ENCODE measurements at places on chromosomes 5 and 9.

DNA sequence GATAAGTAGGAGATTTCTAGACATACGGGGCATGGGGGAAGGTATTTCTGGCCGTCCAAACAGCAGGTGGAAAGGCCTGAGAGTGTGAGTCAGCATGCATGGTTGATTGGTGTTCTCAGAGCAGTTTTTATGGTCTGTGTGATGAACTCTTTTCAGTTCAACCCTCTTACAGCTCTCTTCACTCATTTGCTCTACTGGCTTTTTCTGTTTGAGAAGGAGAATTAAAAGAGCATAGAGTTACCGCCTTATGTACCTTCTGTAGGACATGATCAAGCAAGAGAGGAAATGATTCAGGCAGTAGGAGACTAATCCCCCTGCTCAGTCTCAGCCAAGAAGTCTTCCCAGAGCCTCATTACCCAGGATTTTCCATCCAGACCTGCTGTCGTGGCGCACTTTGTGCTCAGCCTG is 92.4 kb downstream of the PRDM6 start:
- no peak for DNase-seq

DNA sequence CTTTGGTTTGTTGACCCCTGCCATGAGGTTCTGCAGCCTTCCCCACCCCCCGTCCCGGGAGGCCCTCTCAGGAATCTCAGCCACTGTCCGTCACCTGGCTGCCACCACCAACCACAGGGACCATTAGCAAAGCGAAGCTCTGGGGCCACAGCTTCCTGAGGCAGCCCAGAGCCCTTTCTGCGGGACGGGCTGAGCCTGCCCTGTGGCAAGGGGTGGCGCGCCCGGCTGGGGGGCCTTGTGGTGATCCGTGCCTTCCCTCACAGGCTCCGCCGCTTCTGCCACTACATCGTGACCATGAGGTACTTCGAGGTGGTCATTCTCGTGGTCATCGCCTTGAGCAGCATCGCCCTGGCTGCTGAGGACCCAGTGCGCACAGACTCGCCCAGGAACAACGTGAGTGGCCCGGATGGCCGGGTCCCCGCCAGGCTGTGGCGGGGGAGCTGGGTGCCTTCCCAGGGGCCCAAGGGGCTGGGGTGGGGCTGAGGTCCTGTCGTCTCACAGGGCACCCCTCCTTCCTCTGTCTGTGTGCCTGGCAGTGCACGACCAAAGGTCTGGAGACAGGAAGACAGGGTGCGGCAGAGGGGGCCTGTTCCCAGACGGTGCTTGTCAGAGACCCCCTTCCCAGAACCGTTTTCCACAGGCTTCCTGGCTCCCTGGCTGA is 169.2 kb downstream of the CACNA1B start:
- peak; percentile 37 for DNase-seq

GRCh38 chr5:98839469-98840383 is 66.3 kb downstream of the RGMB start:
- no peak for DNase-seq

- DNase-seq, result no peak
Observed at GRCh38 chr5:33755231-33755630, 136.6 kb downstream of the ADAMTS12 start.

DNA sequence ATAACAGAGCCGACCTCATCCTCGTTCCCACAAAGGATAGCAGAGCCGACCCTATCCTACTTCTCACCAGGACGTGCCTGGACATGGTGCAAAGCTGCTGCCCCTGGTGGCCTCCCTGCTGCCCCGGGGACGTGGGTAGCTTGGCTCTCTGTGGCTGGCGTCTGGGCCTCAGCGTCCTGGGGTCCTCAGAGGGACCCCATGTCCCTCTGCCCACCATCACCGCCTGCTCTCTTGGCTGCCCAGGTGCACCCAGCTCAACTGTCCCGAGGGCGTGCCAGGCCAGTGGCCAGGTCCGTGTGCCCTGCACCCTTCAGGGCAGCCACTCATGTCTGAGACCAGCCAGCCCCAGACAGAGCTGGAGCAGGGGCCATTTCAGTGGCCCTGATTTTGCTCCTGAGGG is 8.5 kb downstream of the NKD2 start:
- no peak for DNase-seq

- DNase-seq, result no peak
Observed at GRCh38 chr5:60526336-60526875, 173.6 kb downstream of the DEPDC1B start.

GRCh38 chr5:143140492-143141203 is 262.8 kb downstream of the NR3C1 start:
- no peak for DNase-seq

DNA sequence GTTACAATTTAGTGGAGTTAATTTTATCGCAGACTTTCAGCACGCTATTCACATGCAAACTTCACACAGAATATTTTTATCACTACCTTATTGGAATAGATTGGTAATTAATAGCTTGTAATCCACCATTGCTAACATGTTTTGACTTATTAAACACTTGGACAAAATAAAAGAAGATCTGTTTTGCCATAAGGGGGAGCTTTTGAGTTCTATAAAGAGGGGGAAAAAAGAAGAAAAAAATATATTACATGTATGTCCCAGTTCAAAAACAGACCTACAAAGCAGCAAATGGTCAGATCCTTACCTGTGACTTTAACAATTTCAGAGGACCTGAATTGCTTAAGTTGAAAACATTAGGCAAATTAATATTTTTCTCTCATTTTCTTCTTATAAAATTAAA is 1.2 kb upstream of the PAPPA start:
- no peak for DNase-seq

DNA sequence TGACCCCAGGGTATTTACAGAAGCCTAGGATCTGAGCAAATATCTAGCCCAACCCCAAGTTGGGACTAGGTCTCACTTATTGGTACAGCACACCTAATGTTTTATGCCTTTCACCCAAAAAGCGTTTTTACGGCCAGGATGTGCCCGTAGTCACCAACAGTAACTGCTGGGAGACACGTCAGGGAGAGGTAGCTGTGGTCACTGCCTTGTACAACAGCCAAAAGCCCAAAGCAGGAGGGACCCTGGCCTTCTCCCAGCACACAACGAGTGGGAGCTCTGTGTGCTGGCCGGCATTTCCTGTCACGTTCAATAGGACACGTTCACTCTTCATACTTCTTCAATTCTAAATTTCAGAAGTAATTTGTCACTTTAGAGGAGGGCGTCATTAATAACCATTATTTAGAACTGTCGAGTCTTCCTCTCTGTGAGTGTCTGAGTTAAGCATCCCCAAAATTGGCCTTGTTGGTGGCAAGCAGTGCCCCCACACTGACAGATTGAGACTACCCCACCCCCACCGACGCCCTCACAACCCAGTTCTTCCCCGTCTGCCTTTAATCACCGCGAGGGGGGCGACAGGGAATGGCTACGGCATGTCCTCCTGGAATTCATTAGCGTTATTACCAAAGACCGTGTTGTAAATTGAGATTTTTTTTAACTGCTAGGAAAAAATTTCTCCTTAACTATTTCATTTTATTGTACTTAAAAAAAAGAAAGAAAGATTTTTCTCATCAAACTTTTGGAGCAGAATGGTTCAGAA is 80.7 kb downstream of the MVB12B start:
- no peak for DNase-seq

GRCh38 chr5:28808967-28809810 is 1770.8 kb upstream of the CDH9 start:
- DNase-seq, result no peak

DNA sequence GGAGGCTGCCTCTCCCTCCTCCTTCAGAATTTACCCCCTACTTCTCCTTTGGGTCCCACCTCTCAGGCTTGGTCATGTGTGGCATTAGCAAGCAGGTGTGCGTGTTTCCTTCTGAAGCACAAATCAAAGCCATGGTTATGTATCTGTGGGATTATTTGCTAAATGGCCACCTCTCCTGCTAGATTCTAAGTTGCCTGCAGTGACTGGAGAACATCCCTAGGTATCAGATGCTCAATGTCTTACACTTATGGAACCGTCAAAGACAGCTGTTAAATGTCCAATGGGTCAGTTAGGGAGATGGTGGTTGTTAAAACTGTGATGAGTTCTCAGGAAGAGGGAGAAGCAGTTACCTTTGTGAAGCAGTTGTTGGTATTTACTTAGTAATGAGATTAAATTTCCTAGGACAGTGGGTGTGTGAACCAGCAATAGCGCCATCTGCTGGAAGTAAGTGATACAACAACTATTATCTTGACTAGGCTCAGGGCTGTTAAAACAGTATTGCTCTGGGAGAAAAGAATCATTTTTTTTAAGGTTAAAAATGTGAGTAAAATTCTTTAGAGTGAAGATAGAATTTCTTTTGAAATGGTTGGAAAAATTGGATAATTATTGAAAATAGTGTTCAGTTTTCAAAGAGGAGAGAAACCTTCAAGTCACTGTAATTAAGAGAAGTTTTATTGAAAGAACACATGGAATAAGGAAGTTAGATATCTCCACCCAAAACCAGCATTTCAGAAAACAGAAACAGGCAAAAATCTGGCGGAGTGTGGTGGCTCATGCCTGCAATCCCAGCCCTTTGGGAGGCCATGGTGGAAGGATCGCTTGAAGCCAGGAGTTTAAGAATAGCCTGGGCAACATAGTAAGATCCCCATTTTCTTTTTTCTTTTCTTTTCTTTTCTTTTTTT is 71.3 kb downstream of the TMC1 start:
- DNase-seq, result no peak

DNA sequence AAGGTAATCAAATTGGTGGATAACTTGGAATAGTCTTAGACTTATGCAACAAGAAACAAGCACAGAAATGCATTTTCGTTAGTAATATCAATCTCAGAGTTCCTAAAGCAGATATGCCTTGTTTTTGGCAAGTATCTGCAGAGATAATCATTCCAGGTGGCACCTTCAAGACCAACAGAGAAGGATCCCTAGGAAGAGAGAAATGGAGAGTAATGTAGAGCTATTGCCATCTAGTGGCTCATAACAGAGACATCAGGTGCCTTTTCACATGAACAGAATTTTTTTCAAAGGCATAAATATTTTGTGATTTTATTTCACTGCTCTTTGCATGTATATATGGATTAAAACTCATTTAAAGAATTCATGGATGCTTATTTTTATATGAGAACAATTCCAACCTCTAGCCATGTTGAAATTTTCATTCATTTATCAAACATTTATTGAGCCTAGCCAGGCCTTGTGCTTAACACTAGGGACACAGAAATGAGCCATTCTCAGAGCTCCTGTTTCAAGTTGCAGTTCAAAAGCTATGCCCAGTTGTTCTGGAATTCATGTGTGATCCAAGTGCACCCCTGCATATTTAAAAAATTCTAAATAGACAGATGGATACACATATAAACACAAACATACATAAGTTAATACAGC is 117.5 kb upstream of the OR13F1 start:
- DNase-seq, result no peak

DNA sequence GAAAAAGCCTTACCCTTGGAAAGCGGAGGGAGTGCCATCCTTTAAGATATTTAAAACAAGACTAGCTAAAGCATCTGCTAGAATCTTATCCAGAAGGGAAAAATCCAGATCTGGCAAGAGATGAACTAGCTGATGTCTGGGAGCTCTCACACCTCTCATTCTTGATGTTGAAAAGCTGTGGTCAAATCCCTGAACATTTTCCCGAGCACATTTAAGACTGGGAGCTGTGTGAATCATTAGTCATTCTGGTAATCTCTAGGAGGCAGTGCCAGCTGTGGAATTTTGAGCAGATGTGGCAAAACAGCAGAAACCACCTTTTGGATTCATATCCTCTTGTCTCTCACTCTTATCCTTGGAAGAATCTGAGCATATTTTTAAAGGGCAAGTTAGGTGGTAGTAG is 218.0 kb downstream of the MAN2A1 start:
- DNase-seq, result no peak

DNA sequence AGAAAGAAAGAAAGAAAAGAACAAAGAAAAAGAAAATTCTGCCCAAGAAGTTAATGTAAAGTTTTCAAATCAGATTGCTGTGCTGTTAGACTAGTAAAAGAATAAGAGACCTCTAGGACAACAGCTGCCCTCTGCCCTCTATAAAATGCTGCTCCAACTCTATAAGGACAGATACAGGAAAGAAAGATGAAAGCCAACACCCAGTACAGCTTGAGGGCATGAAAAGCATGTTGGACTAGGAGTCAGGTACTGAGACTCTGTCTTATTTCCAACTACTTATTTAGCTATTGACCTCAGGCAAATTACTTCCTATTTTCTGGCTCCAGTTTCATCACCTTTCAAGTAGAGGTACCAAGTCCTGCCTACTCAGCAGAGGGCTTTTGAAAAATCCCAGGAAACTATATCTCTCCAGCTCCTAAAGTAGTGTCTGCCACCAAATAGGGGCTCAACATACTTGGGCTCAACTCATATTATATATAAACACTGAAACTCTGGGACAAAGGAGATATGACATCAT is 5.7 kb downstream of the HBEGF start:
- no peak for DNase-seq

- DNase-seq, result no peak
Observed at GRCh38 chr9:37026113-37026930, 7.7 kb downstream of the PAX5 start.

DNA sequence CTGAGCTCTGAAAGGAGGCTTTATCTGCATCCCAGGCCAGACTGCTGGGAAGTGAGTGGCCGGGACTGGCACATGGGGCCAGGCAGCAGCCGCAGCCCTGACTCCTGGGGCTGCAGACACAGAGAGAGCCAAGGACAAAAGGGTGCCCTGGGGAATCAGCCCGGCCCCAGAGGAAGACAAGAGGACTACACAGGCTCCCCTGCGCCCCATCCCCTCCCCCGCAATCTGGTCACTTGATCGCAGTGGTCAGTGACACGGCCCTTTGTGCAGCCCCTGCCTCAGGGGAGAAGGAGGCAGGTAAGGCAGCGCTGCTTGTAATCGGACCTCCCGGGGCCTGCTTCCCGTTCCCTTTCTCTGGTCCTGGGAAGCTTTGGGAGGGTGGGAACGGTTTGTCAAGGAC is 55.5 kb upstream of the FUBP3 start:
- no peak for DNase-seq

DNA sequence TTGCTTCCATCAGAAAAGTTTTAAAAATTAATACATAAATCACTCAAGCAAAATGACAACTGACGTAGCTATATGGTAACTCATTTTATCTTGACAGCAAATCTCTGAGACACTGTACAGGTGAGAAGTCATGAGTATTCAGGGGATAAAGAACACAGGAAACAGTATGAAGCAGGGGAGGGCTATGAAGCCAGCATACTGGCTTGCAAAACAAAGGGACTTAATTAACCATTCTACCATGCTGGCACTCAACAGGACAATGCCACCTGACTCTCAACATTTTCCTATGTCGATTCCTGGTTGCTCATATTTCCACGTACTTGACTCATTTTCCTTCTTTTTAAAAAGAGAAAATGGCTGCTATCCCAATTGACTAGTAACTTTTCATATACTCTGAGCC is 151.4 kb upstream of the RETREG1 start:
- no peak for DNase-seq

DNA sequence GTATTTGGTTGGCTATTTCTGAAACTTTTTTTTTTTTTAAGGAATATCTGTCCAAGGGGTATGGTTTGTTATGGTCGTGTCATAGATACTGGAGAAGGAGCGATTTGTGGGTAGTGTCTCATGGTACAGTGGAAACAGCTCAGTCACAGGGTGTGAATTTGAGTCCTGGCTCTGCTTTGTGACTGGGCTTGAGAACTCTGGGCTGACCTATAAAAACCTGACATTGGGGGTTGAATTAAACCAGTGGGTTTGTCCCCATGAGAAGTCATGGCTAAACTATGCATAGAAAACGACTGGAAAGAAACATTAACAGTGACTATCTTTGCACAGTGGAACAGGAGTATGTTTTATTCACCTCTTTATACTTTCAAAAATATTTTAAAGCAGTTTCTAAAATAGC is 54.7 kb downstream of the MACROH2A1 start:
- no peak for DNase-seq

Data from mesothelial cell of epicardium (in vitro differentiated cells).